Stimulated activated CD8-positive, alpha-beta memory T cell treated with anti-CD3 and anti-CD28 coated beads, Interleukin-7, amount 100 ng/mL, for 1 hour (primary cell): ENCODE measurements at places on chromosomes 3 and 15.

GRCh38 chr15:88954431-88955277 lies 41.5 kb upstream of the MFGE8 start:
- DNase-seq: no peak

GRCh38 chr15:29323557-29323956 lies 53.9 kb upstream of the NSMCE3 start:
- no peak for DNase-seq

- DNase-seq: no peak
Observed at GRCh38 chr3:159800434-159801155, 188.0 kb upstream of the IL12A start.

DNA sequence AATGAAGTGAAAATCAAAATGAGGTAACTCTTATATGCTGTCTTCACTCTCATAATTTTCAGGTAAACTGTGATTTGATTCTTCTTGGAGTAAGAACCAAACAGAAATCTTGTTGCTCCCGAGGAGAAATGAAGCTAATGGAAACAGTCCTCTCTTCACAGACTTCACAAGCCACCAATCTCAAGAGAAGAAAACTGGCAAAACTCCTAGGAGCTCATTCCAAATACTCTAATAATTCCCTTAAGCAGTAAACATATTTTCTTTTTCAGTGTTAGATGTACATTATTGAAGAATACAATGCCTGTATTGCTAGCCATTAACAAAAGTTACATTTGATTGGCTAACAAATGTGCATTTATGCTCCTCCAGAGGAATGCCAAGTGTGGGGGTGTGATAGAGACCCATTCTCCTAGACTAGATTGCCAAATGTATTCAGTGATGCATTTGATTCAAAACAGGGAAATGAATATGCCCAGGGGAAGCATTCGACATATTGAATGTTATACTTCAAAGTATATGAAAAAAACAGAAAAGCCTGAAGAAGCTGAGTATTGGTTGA lies 11.8 kb upstream of the RIOX2 start:
- DNase-seq: no peak

DNA sequence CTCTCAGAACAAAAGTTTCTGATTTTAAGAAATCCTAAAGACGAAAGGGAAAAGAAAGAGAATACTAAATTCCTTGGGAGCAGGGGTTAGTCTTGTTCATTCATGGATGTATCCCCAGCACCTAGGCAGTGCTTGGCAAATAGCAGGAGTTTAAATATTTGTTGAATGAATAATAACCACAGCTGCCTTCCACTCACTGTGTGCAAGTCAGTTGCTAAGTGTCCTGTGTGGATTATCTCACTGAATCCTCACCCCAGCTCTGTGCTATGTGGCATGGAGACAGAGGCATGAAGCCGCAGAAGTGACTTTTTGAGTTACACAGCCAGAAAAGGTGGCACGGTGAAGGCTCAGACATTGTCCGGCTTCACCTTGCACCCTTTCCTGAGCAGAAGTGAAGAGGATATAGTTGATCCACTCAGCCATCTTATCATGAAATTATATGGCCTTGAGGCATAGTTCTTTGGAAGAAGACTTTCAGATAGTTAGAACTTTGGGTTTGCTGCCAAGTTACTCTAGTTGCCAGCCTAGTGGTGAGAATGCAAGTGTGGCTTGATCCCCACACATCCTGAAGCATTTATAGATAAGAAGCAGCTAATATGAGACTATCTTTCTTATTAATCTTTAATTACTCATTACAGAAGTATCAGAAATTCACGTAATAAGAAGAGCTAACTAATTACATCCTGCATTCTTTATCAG lies 355.5 kb downstream of the LRTM1 start:
- DNase-seq: no peak

- no peak for DNase-seq
Observed at GRCh38 chr15:95327183-95327525, 1003.3 kb upstream of the NR2F2 start.

DNA sequence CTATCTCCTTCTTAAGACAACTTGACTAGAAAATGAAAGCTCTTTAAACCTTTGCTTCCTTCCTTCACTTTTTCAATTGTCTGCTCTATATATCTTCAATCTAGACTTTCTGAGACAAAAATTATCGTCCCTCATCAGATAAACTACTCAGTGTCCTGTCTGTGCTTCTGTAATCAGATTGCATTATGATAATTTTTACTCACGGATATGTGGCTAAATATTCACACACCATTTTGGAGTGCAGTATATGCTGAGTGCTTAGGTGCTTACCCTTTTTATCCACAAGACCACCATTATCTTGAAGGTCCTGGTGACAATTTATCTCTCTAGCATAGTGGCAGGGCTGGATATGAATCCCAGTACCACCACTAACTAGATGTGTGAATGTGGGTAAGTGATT lies 1012.3 kb downstream of the TUSC7 start:
- no peak for DNase-seq

- DNase-seq: no peak
Observed at GRCh38 chr3:129119365-129120100, 2.1 kb downstream of the RAB43 start.

GRCh38 chr3:156892701-156893100 lies 66.5 kb downstream of the LEKR1 start:
- DNase-seq: no peak

GRCh38 chr3:170910542-170910941 lies 2.1 kb upstream of the EIF5A2 start:
- DNase-seq: no peak

GRCh38 chr3:46811615-46812236 lies 51.5 kb downstream of the MYL3 start:
- no peak for DNase-seq

DNA sequence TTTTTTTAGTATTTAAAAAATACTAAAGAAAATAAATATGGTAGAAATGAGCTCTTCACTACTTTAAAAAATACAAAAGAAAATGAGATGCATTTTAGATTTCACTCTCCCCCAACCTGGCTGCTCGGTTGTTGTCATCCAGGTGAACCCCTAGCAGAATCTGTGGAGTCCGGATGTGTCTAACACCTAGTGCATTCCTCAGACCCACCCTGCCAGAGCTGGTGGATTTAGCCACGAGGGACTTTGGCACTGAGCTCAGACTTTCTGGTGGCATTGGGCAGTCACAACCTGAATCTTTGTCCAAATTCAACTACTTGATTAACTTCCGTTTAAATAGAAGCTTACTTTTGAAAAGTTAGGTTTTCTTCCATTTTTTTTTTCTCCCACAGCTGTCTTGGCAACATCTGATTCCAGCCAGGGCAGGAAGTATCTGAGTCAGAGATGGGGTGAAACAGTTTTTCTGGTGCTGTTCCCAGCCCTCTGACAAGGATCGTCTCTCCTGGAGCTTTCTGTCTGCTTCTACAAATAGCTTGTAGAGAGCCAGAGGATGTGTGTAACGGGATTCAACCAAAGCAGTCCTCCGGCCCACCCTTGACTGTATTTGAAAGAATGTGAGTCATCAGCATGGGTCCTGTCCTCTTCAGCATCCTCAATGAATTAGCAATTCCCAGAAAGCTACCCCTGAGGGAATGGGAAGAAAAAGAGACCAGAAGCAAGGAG lies 301.8 kb upstream of the MCTP2 start:
- no peak for DNase-seq

DNA sequence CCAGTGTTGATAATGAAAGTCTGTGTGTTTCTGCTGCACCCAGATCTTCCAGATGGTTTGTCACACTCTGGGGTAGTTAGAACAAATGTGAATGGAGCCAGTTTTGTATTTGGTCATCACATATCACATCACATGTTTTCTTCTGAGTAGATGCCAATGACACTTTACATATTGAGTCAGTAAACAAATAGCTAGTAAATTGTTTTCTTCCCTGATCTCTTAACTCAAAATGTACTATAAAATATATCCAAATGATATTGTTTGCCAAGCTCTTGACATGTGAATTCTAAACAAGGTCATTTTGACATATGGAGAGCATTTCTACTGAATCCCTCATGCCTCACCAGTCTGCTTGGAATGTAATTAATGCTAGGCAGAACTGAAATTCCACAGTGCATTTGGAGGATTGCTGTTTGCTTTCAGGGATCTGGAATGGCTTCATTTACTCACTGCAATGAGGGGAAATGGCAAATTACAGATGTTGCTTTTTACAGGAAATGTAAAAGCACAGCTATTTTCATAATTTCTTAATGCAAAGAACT lies 45.0 kb downstream of the PDHB start:
- no peak for DNase-seq

GRCh38 chr15:36673987-36674386 lies 94.6 kb downstream of the CDIN1 start:
- no peak for DNase-seq

- DNase-seq: no peak
Observed at GRCh38 chr3:136251511-136251910, 1.4 kb downstream of the PCCB start.

DNA sequence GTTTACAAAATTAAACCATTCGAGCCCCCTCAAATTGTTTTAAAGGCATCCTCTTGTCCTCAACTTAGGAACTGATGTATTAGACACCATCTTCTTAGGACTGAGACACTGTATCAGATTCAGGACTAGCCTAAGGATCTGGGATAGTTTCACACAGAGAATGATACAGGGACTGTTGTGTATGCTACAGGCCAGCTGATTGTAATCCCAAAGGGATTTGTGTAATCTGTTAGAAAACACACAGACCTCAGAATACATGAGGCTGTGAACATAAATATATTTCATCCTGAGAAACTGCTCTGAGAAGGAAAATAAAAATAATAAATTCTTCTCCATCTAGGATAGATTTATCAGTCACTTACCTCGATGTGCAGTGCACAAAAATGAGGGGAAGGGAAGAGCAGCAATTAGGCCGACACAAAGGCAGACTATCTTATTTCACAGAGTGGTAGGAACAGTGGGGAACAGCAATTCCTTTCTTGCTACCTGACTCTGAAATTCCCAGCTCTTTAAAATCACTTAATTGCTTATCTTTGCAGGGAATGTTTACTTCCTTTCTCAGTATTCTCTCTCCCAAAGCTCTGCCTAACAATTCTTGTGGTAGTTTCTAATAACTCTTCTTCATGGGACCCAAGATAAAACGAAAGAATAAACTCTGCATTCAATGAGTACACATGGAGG lies 322.5 kb downstream of the MAGI1 start:
- DNase-seq: no peak

- DNase-seq: no peak
Observed at GRCh38 chr15:41933771-41934170, 38.6 kb downstream of the EHD4 start.

- no peak for DNase-seq
Observed at GRCh38 chr15:46502667-46503066, 867.8 kb downstream of the SQOR start.

DNA sequence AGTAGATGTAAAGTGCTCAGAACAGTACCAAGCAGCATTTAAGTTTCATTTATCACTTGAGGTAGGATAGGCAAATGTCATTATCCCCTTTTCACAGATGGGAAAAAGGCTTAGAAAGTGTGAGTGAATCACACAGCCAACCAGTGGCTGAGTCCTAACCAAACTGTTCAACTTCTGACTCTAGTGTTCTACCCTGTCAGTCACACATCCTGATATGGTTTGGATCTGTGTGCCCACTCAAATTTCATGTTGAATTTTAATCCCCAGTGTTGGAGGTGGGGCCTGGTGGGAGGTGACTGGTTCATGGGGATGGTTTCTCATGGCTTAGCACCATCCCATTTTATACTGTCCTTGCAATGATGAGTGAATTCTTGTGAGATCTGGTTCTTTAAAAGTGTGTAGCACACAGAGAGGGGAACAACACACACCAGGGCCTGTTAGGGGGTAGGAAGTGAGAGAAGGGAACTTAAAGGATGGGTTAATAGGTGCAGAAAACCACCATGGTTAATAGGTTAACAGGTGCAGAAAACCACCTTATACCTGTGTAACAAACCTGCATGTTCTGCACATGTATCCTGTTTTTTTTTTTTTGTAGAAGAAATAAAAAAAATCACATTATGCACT lies 304.7 kb downstream of the SUCLG2 start:
- DNase-seq: no peak
